ENCODE measurements at places on chromosomes 11 and 22.

DNA sequence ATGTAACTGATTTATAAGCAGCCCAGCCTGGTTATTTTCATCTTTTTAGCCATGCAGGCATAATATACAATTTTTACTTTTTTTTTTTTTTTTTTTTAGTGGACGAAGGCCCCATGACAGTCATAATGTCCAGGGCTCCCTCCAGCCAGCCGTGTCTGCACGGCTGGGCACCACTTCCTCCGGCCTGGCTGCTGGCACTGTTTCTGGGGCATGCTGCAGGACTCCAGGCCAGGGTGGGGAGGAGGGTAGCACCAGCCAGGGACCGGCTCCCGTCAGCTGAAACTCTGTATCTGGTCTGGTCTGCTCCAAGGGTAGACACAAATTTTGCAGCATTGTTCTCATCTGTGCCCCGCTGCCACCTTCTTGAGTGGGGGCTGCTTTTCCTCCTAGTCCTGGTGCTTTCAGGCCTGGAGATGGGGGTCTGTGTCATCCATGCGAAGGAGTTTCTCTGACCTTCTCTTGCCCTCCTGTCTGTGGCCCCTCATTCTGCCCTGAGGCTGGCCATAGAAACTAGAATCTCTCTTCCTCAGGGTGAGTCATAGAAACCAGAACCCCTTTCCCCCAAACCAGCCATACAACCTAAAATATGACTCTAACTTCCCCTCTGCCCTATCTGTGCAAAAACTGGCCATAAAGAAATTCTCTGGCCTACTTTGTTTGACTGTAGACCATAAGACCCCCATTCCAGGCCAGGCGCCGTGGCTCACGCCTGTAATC is 9.2 kb upstream of the RRP7A start:
- no peak for DNase-seq

DNA sequence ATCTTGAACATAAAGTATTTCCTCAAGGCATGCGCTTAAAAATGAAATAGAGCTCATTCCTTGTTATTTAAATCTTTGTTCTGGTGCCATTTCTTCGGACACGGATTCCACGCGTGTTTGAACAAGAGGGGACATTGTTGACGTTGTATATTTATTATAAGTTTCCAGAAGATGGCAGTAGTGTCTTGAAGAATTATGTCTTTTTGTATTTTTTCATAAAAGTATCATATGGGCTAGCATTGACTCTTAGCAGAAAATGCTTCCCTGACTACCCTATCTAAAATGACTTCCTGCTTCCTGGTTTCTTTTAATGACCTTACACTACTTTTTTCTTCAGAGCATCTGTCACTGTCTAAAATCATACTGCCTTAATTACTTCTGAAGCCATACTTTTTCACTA is 20.4 kb downstream of the BIRC2 start:
- no peak for DNase-seq

- DNase-seq = no peak
Measured at GRCh38 chr11:102709201-102709945, 3.8 kb upstream of the MMP27 start.

DNA sequence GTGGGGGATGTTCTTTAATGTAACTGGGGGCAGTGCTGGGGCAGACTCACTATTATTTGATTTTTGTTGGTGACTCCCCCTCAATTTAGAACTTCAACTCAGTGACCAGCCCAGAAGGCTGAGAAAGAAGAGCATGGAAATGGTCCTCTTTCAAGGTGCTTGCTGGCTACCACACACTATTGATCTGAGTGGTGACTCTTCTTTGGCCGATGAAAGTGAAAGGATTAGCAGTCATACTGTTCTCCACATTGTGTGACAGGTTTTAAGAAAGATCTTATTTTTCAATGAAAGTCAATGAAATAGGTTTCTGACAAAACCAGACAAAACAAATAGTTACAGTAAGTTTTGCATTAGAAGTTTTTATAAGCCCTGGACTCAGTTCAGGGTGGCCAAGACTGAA is 29.9 kb downstream of the NLRP14 start:
- no peak for DNase-seq

- no peak for DNase-seq
Measured at GRCh38 chr11:19777039-19777376, 64.4 kb downstream of the NAV2 start.

DNA sequence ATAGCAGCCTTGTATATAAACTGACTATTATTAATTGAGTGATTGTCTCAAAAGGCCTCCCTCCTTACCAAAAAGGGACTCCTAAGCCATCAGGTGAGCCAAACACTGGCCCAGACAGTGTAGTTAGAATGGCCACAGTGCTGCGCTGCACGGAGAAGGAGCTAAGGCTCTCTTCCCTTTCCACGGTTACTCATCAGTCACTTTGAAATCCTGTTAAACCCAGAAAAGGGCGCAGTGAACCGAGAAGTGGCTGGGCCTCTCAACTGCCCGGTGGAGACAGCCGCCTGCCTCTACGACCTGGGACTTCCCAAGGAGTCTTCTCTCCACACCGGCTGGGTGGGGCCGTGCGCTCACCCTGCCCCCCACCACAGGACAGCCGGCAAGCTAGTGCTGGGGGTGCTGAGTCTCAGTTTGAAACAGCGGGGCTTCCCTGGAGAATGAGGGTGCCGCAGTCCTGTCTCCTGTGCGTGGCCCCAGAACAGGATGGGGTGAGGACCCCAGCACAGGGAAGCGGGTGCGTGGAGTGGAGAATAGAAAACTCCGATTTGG is 1.3 kb downstream of the MYH9 start:
- peak; percentile 54 for DNase-seq

All from stimulated activated naive CD4-positive, alpha-beta T cell treated with Interleukin-2 at 50 U/mL for 16 hours (primary cell).